COLO829 (cell line): ENCODE measurements at places on chromosomes 3 and 15.

GRCh38 chr15:65091946-65092770 lies 15.6 kb downstream of the KBTBD13 start:
- DNase-seq: no peak

DNA sequence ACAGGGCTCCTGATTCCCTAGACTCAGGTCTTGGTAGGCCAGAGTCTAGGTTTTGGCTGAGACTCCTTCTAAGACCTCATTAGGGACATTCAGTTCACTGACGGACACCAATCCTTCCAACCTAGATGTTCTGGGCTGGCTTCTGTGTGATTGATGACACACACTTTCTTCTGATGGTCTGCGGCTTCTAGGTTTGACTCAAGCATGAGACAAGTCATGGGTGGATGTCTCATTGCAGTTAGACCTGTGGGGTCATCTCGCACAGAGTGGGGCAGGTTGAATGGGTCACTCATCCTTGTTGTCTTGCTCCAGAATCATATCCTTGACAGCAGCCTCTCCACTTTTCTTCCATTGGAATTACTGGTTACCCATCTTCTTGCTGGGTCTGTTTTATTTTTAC lies 35.8 kb downstream of the ARNT2 start:
- no peak for DNase-seq

DNA sequence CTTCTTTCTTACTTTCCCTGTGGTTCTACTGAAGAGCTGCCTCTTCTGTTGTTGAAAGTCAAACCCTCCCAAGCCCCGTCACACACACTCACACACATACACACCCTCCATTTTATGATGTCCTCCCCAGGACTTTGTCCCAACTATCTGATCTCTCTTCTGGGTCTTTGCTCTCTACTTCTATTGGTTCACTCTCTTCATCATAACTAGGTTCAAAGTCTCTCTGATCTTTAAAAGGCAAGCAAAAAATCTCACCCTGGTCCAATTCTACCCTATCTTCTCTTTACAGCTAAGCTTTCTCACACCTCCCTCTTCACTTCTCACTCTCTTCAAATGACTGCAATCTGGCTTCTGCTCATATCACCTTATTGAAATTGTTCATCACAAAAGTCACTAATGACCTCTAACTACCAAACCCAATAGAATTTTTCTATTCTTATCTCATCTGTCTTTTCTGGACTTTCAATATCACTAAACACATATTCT lies 34.8 kb downstream of the LRRFIP2 start:
- no peak for DNase-seq

DNA sequence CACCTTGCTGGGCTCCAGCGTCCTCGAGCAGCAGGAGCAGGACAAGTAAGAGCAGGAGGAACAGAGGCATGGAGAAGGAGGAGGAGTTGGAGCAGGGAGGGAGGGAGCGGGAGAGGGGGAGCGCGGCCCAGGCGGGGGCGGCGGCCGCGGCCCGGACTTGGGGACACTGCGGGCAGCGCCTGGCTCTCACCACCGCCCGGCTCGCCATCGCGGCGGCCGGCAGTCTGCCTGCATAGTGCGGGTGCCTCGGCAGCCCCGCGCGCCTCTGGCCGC lies 440 bp downstream of the DCBLD2 start:
- DNase-seq: peak; percentile 42

- no peak for DNase-seq
These were observed 146.2 kb downstream of the NFKBIZ start for GRCh38 chr3:101995371-101996046.

DNA sequence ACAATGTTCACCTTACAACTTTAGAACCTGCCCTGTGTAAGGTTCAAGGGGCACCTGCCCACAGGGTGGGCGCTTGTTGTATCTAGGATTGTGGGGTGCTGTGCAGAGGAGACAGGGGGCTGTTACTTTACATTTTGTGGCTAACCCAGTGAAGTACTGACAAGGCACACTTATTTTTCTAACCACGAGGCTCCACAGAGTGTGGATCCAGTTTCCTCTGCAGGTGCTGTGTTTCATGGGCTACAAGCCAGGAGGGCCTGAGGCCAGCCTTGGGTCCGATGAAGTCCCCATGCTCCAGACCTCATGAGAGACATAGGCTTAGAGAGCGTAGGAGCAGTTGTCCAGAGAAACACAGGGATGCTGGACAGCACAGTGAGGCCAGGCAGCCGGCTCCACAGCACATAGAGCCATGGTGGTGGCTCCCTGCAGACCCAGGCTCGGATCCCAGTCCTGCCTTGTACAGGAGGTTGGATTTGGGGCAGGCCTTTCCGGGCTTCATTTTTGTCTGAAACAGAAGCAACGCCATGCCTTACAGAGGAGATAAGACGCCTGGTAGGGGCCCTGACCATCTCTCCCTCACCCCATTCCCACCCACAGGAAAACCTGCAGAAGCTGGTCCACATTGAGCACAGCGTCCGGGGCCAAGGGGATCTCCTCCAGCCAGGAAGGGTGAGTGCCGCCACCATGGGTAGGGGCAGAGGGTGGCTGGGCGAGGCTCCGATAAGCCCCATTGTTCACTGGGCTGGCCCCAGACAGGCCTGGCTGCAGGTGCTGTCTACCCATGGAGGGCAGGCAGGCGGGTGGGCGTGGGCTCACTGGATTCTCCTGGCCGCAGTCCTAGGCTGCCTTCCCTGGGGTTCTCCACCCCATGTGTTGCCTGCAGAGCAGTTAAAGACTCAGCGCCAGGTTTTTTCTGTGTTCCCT lies 40.1 kb upstream of the NR2C2 start:
- no peak for DNase-seq
